ENCODE measurements at places on chromosomes 13 and 19. TPM values are rescaled to one million over a fixed set of nuclear protein-coding genes. Genes with fewer than 3 reads are reported as not detected.

The TTC9B gene
- not detected for total RNA-seq

The TEX29 gene
- total RNA-seq = not detected

The ZNF439 gene
- 5.2 TPM for total RNA-seq

The RCBTB2 gene
- 34.8 TPM for total RNA-seq

The KLK12 gene
- total RNA-seq = not detected

The HRC gene
- total RNA-seq = not detected

The TMEM145 gene
- 6.6 TPM for total RNA-seq

The ZNF625 gene
- total RNA-seq = 42.9 TPM

The ZNF577 gene
- 47.7 TPM for total RNA-seq

The ZNF253 gene
- total RNA-seq = 54.5 TPM

DNA sequence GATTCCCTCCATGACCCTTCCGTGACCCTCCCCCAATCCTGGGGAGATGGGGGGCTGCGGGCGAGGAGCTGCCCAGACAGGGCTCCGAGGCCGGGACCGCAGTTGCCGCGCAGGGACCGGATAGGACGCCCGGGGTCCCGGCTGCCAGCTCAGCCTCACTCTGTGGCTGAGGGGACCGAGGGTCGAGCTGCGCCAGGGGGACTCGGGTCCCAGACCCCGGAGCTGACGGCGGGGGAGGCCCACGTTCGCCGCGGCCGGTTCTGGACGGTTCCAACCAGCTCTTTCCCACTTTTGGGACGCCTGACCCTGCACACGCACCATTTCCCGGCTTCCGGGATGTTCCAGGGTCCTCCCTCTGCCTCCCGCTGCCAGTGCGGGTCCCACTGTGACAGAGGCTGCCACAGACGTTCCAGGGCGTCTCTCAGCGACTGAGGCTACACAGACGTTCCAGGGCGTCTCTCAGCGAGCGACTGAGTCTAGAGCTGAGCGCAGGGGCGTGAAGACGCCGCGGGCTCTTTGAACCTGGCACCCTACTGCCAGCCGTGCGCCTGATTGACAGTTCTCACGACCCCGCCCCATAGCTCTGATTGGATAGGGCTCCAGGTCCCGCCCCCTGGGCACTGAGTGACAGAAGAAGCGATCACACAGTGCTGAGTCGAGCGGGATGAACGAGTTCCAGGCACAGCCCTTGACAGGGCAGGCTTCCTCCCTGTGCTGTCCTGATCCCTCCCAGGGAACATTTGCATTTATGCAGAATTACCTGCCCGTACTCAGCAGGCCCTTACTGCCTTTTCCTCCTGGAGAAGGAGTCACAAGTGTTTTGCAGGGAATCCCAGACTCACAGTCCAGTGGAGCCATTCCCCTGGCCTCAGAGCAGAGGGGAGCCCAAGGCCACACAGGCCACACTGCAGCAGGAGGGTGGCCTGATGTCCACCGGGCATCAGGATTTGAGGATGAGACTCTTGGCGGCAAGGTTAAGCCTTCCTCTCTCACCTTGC lies at the start of gene ZNF563:
ZNF563 (minus strand) TSS at position 472 of the 998 bp plus-strand sequence; CDS start at position 321, 151 bp downstream.
- peak; percentile 98 for DNase-seq
- H3K27me3 ChIP-seq = peaks cover 20% of the 10 kb centered on the region
- peaks cover 8% of the 10 kb centered on the region for H3K4me1 ChIP-seq

DNA sequence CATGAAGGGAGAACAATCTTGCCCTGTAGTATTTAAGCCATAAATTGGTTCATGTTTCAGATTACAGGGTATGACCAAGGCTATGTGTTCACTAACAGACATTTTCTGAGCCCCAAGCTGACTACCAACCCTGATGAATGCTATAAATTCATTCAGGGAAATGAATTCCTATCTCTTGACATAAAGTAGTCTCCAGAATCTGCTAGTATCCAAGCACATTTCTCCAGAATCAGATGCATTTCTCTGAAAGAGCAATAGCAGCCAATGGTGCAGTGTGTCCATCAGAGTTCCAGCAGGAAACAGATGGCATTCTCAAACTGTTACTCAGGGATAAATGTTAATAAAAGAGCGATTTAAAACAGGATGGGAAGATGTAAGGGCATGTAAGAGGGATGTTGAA lies 226.4 kb downstream of the COG6 start:
- H3K36me3 ChIP-seq = no peaks in the 10 kb centered on the region
- H3K4me1 ChIP-seq = no peaks in the 10 kb centered on the region
- no peak overlapping the region for H3K27ac ChIP-seq

DNA sequence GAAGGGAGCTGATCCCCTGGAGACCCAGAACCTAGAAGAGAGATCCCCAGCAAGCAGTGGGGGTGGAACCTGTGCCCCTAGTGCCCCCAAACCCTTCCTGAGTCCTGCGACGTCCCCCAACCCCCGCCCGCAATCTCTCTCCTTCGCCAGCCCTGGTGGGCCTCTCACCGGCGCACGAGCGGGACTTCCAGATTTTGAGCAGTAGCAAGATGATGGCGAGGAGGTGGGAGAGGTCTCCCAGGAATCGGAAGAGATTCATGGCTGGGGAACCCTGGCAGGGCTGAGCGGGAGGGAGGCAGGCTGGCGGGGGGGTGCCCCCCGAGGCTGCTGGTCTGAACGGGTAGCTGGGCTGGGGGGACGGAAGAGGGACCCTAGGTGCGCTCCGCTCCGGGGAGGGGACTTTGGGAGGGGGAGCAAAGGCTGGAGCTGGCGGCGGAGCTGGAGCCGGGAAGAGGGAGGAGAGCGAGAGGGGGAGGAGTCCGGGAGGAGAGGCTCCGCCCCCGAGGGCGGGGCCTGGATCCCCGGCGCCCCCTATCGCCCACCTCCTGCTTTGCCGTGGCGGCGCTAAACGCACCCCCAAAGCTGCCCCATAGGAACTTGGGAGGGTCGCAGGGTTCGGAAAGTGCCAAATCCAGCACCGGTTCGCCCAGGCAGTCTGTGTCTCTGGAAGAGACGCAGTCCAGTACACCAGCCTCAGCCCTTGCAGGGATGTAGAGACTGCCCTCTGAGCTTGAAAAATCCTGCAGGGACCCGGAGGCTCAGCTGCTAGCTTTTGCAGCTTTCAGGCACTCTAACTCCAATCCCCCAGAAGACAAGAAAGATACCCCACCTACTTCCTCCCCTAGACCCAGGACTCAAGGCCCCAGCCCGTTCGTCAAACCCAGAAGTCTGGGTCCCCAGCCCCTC lies at the start of gene KDELR1:
KDELR1 (minus strand) TSS at position 452 of the 906 bp plus-strand sequence; CDS start at position 259, 193 bp downstream.
- H3K4me1 ChIP-seq = peaks cover 18% of the 10 kb centered on the region
- peaks cover 43% of the 10 kb centered on the region for H3K27me3 ChIP-seq

DNA sequence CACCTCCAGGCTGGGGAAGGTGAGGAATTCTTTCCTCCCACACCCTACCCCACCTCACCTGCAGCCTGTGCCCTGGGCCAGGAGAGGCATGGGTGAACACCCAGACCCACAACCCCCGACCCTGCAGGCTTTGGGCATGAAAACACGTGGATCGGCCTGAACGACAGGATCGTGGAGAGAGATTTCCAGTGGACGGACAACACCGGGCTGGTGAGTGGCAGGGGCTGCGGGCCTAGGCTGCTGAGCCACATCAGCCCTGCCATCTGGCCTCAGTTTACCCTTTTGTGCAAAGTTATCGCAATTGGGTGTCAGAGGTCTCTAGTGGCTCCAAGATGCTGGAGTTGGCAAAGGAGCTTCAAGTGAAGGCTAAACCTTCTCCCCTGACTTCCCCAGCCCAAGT lies 28.7 kb downstream of the NCAN start:
- no peaks in the 10 kb centered on the region for H3K4me1 ChIP-seq
- H3K36me3 ChIP-seq = no peaks in the 10 kb centered on the region
- no peaks in the 10 kb centered on the region for H3K27me3 ChIP-seq
- DNase-seq = no peak

DNA sequence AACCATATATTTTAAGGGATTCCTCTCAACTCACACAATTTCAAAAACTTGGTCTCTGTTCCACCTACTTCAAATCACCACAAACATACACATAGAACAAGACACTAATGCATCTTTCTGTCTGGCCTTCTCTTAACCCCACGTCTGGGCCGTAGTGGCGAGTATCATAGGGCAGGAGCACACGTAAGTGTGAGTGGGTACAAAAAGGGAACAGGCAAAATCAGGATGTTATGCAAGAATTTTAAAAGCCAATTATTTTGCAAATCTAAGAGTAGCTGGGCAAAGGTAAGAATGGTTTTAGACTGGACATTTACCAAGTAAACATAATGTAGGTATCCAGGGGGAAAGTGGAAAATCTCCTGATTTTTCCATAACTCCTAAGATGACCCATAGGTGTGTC lies 35.1 kb downstream of the MTMR6 start:
- H3K4me3 ChIP-seq = no peak overlapping the region
- H3K4me1 ChIP-seq = no peaks in the 10 kb centered on the region
- H3K36me3 ChIP-seq = peaks cover 16% of the 10 kb centered on the region
- no peaks in the 10 kb centered on the region for H3K27me3 ChIP-seq

- no peak overlapping the region for H3K27ac ChIP-seq
- H3K27me3 ChIP-seq = no peaks in the 10 kb centered on the region
- no peak overlapping the region for H3K4me3 ChIP-seq
- no peak for DNase-seq
- H3K36me3 ChIP-seq = no peaks in the 10 kb centered on the region
These were observed 2689.2 kb downstream of the PCDH9 start for GRCh38 chr13:64540976-64541375.

- no peak overlapping the region for H3K27ac ChIP-seq
- H3K4me3 ChIP-seq = no peak overlapping the region
- peak; percentile 74 for DNase-seq
- no peaks in the 10 kb centered on the region for H3K36me3 ChIP-seq
- H3K4me1 ChIP-seq = no peaks in the 10 kb centered on the region
These were observed 62.4 kb downstream of the SERTM1 start for GRCh38 chr13:36736119-36736726.

GRCh38 chr13:39263531-39263930 lies 225.3 kb downstream of the NHLRC3 start:
- H3K4me3 ChIP-seq = no peak overlapping the region
- H3K36me3 ChIP-seq = no peaks in the 10 kb centered on the region

DNA sequence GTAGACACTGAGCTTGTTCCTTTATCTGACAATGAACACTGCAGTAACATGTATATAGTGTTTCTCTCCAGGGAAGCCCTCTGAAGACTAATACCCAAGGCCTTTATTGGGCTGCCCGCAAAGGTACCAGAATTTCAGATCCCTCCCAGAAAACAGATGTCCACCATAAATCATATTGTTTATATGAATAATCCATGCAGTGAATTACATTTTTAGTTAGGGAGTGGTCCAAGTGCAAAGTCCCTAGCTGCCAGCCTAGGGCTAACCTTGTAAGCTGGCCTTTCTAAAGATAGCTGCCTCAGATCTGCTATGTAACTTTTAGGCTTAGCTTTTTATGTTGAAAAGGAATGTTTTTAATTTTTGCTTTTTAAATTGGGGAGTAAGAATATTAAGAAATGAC lies 44.7 kb downstream of the TDRD3 start:
- H3K36me3 ChIP-seq = no peaks in the 10 kb centered on the region
- no peak overlapping the region for H3K4me3 ChIP-seq
- no peak overlapping the region for H3K27ac ChIP-seq
- DNase-seq = no peak

GRCh38 chr13:27338816-27339215 lies 68.2 kb downstream of the RASL11A start:
- peak; percentile 73 for DNase-seq
- no peaks in the 10 kb centered on the region for H3K4me1 ChIP-seq
- no peaks in the 10 kb centered on the region for H3K27me3 ChIP-seq

DNA sequence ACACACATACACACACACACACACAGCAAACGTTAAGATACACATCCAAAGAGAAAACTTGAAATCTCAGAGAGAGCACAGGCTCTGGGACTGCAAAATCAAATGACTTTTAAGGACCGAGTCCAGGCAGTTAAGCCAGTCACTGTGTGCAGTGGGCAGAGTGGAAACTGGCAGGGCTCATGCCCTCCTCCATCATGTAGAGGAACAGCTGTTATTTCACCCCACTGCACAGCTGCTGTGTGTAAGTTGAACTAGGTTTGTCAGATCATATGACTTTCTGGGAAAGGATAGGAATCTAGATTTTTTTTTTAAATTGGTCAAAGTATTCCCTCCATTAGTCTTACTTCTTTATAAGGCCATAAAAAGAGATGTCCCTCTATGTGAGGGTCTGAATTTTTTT lies 1002.1 kb downstream of the UQCRFS1 start:
- H3K36me3 ChIP-seq = no peaks in the 10 kb centered on the region
- no peak overlapping the region for H3K27ac ChIP-seq
- no peak overlapping the region for H3K4me3 ChIP-seq
- no peak for DNase-seq

- no peak overlapping the region for H3K4me3 ChIP-seq
- no peak overlapping the region for H3K27ac ChIP-seq
- H3K4me1 ChIP-seq = no peaks in the 10 kb centered on the region
- H3K36me3 ChIP-seq = no peaks in the 10 kb centered on the region
- DNase-seq = no peak
- no peaks in the 10 kb centered on the region for H3K27me3 ChIP-seq
These were observed 93.1 kb downstream of the STOML3 start for GRCh38 chr13:38897521-38897920.

DNA sequence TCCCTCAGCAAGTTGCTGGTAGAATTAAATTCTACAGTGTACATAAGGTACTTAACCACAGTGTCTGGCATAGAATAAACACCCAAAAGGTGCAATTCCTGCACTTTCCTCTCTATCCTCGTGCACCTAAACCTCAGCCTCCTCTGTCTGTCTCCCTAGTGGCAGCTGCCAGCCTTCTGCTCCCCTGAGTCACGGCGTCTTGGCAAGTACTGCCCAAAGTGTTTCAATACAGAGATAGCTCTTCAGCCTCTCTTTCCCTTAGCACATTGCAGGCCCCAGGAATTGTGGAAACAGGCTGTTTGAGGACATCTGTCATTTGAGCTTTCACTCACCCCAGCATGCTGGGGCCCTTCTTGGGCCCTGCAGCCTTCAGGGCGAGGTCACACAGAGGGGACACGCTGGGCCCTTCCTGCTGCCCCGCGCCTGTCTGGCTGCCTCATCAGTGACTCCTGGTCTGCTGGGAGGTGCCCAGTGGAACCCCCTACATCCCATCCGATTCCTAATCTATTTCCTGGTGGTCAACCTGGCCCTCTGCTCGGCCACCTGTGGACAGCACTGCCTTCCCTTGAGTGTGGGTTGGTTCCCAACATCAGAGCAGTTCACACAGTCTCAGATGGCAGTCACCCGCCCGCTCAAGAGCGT lies 19.3 kb downstream of the COL4A2 start:
- H3K27ac ChIP-seq = peak overlapping the region; percentile 75
- DNase-seq = no peak
- peaks cover 47% of the 10 kb centered on the region for H3K4me1 ChIP-seq
- H3K4me3 ChIP-seq = no peak overlapping the region
- no peaks in the 10 kb centered on the region for H3K27me3 ChIP-seq
- H3K36me3 ChIP-seq = no peaks in the 10 kb centered on the region

- H3K36me3 ChIP-seq = no peaks in the 10 kb centered on the region
- no peaks in the 10 kb centered on the region for H3K4me1 ChIP-seq
- no peak for DNase-seq
- H3K27ac ChIP-seq = no peak overlapping the region
- H3K27me3 ChIP-seq = no peaks in the 10 kb centered on the region
These were observed 351.0 kb downstream of the NALCN start for GRCh38 chr13:101065329-101065728.

DNA sequence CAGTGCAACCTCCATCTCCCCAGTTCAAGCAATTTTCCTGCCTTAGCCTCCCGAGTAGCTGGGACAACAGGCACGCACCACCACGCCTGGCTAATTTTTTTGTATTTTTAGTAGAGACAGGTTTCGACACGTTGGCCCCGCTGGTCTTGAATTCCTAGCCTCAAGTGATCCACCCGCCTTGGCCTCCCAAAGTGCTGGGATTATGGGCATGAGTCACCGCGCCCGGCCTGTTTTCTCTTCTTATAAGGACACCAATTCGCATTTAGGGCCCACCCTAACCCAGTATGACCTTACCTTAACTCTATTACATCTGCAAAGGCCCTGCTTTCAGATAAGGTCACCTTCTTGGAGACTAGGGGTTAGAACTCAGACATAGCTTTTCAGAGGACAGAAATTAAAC lies 35.1 kb downstream of the TMEM161A start:
- H3K27ac ChIP-seq = no peak overlapping the region
- no peak overlapping the region for H3K4me3 ChIP-seq
- DNase-seq = no peak
- no peaks in the 10 kb centered on the region for H3K27me3 ChIP-seq

Measured in neural progenitor cell (in vitro differentiated cells).